ENCODE measurements at places on chromosomes 2 and 18.

- no peak for DNase-seq
Observed at GRCh38 chr2:172804423-172804822, 68.8 kb downstream of the RAPGEF4 start.

DNA sequence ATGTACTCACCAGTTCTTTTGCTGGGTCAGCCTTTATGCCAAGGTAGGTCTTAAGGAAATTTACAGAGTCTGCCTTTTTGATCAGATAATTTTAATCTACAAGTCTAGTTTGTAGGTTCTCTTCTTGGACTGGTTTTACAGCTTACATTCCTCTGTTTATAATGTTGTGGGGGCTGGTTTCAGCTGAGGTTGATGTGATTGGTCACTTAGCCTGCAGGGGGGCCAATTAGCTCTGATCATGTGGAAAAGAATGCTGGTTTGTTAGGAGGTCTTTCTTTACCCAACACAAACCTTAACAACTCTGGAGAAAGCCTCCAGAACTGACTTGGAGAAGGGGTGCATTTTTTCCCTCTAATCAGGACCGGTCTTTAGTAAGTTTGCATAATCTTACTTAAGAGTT lies at the start of gene KCNJ13:
Gene KCNJ13, minus strand, starts transcription at position 131 of the 400 bp plus-strand sequence. CDS start 5,203 bp downstream, outside the sequence.
- no peak for DNase-seq

- DNase-seq = no peak
Observed at GRCh38 chr2:234542742-234543141, 45.9 kb upstream of the ARL4C start.

- no peak for DNase-seq
Observed at GRCh38 chr2:79860228-79861058, 347.6 kb downstream of the CTNNA2 start.

All from progenitor cell of endocrine pancreas (in vitro differentiated cells).